Osteoblast (primary cell): ENCODE measurements at places on chromosomes 1 and 21. TPM values are rescaled to one million over a fixed set of nuclear protein-coding genes. Genes with fewer than 3 reads are reported as not detected.
A peak's percentile ranks its signal among the peaks of the same experiment; 100 is the strongest.

GRCh38 chr1:40478276-40478675 is 1.2 kb downstream of the ZFP69 start:
- no peak for DNase-seq

Gene MROH9
- under 0.01 and 0.88 TPM in 2 replicates for total RNA-seq

GRCh38 chr1:11273595-11274234 is 717 bp downstream of the UBIAD1 start:
- no peak for DNase-seq

DNA sequence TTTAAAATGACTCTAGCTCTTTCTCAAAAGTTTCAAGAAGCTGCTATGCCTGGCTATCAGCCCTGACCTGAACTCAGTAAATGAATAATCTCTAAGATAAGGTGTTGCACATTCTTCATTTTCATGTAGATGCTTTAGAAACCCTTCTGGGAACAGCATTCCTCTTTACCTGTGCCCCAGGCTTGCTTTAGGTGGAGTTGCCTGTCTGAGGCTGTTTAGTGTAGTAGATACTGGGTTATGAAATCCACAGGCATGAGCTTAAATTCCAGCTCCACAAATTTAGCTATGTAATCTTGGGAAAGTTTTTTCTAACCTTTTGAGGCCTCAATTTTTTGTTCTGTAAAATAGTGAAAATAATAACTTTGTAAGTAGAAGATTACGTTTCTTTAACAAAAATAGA is 41.6 kb downstream of the ATP6V1G3 start:
- peak; percentile 22 for DNase-seq

GRCh38 chr1:52955129-52955970 is 28.3 kb downstream of the SCP2 start:
- DNase-seq = peak; percentile 53

DNA sequence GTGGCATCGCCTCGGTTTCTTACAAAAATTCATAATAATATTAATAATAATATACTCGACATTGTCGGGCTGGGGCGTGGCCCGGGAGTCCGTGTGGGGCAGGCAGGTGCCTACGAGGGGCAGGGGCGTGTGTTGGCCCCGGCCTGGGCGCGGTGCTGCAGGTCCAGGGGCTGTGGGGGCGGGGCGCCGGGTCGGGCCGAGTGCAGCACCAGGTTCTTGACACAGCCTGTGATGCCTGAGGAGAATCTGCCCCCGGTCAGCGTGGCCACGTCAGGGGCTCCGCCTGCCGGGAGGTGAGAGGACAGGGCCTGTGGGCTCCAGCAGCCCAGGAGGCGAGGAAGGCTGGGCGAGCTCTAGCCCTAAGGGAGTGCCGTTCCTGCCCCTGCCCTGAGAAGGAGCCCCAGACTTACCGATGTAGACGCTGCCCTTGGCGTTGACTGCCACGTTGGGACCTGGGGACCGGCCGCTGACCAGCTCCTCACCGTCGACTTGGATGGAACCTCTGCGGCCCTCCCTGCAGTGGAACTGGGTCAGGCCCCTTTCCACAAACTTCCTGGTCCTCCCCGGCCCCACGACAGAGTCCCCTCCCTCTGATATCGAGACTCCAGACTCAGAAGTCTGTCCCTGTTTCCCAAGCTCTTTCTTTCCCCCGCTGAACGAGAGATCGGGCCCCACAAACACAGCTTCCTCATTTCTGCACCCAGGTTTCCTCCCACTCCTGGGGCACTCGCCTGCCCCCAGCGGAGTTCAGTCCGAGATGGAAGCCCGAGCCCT is 11.3 kb downstream of the LDLRAD2 start:
- DNase-seq = peak; percentile 51

Gene PGLYRP3
- total RNA-seq = not detected in 2 replicates

GRCh38 chr1:53131590-53131938 is 10.9 kb downstream of the SLC1A7 start:
- DNase-seq = no peak

GRCh38 chr1:58622571-58622970 is 45.5 kb upstream of the TACSTD2 start:
- DNase-seq = no peak

GRCh38 chr1:86416343-86416742 is 7.6 kb upstream of the CLCA2 start:
- no peak for DNase-seq

DNA sequence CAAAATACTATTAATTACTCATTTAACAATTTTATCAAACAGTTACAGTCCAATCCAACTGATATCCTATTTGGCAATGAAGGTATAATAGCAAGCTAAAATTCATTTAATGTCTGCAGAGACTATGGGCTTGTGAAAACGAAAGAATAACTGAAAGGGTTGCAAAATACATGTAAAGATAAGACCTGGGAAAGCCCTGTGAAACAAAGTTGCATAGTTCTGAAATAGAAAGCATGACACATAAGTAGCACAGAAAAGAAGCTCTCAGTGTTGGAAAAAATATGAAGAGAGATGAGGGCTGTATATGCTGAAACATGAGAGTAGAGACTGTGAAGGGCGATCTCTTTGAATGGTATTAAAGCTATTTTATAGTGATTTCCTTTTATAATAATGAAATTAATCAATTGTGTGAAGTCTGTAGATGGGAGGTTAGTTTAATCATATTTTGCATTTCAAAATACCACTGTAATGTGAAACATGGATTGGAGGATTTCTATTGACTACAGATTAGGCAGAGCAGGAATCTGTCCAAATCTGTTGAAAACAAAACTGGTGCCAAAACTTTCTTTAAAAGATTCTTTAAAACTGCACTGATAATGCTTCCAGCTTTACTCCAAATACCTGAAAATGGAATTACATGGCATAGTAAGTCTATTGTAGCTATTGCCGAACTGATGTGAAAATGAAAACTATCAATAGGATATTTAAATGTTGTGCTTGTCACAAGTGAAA is 1518.9 kb upstream of the B3GALT2 start:
- no peak for DNase-seq

- DNase-seq = no peak
These were observed 34.5 kb downstream of the MAN1C1 start for GRCh38 chr1:25651036-25651640.

DNA sequence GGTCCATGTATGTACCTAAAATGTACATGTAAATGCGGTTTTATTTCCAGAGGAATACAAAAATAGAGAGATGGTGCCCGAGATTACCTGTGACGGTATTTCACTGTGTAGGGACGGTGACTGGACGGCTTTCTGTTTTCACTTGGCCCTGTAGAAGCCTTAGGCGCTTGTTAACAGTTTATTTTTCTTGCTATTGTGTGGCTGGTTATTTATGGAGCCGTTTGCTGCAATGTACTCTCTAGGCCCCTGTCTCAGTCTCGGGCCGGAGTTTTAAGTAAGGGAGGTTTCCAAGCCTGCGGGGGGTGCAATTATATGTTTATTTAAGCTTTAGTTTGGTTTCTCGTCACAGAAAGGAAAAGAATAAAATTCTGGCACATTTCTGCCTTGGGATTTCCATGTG is 413 bp downstream of the EFCAB7 start:
- DNase-seq = no peak

Gene ARHGAP29
- 13.3 and 17.0 TPM in 2 replicates for total RNA-seq

- DNase-seq = no peak
These were observed 41.0 kb upstream of the ID3 start for GRCh38 chr1:23600283-23600682.

Gene GPR52
- total RNA-seq = 1.4 and 2.4 TPM in 2 replicates

Gene CRYAA
- not detected in 2 replicates for total RNA-seq

Gene PLEKHA6
- total RNA-seq = 0.29 and 0.36 TPM in 2 replicates

Gene PLA2G2A
- total RNA-seq = not detected in 2 replicates

- no peak for DNase-seq
These were observed 25.7 kb downstream of the KCNK1 start for GRCh38 chr1:233639611-233640010.

Gene CFHR1
- not detected in 2 replicates for total RNA-seq

DNA sequence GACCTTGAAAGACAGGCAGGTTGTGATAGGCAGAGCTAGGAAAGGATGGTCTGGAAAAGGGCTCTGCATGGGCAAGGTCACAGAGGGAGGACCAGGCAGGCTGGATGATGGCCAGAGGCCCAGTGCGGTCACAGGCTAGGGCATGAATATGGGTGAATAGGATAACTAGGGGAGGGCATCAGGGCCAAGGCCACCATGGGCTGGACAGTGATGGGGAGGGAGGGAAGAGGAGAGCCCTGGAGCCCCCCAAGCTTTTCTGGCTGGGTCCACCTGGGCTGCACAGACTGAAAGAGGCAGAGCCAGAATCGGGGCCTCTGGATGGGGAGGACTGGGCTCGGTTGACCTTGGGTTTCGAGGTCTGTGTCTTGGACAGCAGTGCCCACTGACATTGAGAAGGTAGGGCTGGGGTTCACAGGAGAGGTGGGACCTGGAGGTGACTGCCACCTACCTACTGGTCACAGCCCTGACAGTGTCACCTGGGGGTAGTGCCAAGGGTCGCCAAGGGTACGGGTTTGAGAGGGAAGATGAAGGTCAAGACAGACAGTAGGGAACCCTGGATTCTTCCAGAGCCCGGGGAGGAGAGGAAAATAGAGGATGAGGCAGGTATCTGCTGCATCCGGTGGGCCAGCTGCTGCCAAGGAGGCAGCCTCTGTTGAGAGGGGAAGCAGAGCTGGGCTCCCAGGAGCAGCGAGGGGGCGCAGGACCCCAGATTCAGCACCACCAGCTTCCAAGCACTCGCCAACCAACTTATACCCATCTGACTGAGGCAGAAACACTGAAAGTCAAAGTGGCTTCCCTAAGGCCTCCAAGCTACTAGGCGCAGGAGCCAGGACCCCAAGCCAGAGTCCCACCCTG is 6.1 kb upstream of the NPHP4 start:
- DNase-seq = peak; percentile 68

DNA sequence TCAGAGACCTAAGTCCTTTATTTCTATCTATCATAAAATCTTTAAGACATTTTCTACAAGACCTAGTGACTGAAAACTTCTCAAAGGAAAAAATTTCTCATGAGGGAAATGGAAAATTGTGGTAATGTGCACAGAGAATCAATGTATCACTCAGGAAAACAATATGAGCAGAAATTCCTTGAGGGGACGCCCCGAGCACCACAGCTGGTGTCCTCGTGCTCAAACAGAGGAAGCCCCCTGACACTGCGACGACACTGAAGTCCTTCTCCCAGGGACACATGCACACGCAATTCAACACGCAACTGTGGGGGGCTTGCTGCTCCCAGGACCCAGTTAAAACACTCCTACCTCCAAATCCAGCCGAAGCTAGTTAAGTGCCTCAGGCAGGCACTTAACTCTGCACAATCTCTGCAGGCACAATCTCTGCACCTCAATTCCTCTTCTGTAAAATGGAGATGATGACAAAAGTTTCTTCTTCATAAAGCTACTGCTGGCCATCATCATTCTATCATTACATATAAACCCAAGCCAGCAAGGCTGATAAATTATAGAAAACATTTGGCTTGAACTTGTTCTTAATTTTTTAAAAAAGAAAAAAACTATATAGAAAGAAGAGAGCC is 16.0 kb downstream of the ZBTB17 start:
- DNase-seq = peak; percentile 19

Gene LIPI
- total RNA-seq = not detected in 2 replicates

DNA sequence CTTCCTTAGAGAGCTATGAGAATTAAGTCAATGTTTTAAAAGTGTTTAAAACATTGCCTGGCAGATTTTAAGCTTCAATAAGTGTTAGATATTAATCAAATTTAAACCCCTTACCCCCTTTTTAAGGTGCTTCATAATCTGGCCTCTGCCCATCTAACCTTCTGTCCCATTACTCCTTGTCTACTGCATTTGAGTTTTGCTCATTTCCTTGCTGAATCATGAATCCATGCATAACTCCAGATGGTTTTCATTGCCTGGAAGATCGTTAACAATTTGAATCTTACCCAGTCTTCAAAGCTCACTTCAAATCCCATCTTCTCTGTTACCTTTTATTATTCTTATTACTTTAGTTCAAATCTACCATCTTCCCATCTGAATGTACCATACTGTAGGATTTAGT is 4.6 kb downstream of the HJV start:
- peak; percentile 50 for DNase-seq

Gene WNT9A
- total RNA-seq = 0.36 and 0.88 TPM in 2 replicates

- DNase-seq = no peak
These were observed 14.9 kb upstream of the PAQR7 start for GRCh38 chr1:25890239-25891034.

DNA sequence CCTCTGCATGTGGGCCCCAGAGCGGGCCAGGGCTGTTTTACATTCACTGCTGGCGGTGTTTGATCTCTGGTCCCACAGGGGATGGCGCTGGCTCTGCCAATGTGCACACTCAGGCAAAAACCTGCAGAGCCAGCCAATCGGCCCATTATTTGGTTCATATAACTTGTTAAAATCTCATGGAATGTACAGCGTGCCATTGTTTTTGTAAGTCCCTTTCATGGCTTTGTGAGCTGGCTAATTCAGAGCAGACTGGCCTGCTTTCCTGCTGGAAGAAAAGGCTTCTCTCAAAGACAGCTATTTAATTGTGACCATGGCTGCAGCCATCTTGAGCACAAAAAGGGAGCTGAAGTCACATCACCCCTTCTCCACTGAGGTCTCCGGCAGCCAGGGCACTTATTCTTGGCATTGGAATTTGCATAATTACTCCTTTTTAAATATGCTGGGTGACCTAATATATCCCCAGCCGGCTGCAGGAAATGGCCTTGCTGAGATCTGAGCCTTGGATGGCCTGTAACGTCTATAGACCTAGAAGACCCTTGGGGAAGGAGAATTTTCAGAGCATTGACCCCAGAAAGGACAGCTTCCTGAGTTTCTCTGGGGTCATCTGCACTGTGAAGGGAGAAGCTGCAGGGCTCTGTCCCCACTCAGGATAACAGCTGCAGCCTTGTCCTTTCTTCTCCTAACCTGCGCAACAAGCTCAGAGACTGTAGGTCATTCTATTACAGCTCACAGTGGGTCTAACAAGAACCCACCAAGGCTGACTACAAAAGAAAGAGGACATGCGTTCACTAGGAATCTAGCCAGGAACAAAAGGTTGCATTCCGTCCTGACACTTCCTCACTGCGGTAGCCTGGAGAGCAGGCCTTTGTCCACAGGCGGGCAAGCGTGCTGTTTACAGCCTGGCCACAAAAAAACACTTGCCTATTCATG is 45.8 kb downstream of the BCAR3 start:
- DNase-seq = no peak
